PC-9 (cell line): ENCODE measurements at places on chromosomes 3 and 15. TPM values are rescaled to one million over a fixed set of nuclear protein-coding genes. Genes with fewer than 3 reads are reported as not detected.

GRCh38 chr3:50314342-50314741 lies 8.2 kb downstream of the HYAL2 start:
- peaks cover 47% of the 10 kb centered on the region for H3K4me1 ChIP-seq
- no peak overlapping the region for H3K27ac ChIP-seq
- H3K27me3 ChIP-seq, result no peaks in the 10 kb centered on the region
- H3K4me3 ChIP-seq, result no peak overlapping the region
- H3K36me3 ChIP-seq, result peaks cover 4% of the 10 kb centered on the region; the same call in 1 of the 2 replicates
- DNase-seq, result no peak

DNA sequence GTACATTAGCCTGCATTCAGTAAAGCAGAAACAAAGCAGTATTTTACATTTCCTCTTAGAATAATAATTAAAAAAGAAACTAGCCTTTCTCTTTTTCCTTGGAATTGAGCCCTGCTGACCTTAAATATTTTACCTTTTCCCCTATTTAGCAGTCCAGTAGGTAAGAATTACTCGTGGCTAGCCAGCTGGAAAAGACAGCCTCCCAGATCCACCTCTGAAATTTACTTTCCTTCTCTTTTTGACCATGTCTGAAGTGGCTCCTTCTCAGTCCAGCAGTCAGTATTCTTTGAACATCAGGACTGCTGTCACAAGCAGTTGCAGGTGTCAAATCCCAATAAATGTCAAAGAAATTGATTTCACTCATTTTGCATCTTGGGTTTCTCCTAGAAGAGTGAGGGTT lies 311.5 kb upstream of the DCBLD2 start:
- H3K4me3 ChIP-seq, result no peak overlapping the region
- no peaks in the 10 kb centered on the region for H3K36me3 ChIP-seq
- no peak for DNase-seq
- H3K4me1 ChIP-seq, result no peaks in the 10 kb centered on the region

DNA sequence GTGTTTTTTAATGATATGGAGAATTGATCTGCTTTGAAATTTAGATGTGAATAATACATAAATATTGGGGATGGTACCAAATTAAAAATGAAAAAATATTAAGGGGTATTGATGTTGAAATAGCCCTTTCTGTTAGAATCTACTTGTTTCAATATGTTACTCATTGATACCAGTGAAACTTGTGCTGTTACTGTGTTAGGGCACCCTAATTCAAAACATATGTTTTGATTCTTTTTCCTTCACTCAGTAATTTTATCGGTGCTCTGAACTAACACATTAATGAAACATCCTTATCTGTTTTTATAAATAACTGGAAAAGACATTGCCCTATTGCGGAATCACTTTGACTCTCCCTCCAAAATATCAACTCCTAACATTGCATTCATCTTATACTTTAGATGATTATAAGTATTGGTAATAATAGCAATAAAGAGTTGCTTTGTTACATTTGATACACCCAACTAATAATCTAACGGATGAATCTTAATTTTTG lies 52.0 kb upstream of the CCNB2 start:
- no peak for DNase-seq
- no peaks in the 10 kb centered on the region for H3K27me3 ChIP-seq
- H3K4me3 ChIP-seq, result no peak overlapping the region
- H3K27ac ChIP-seq, result no peak overlapping the region
- H3K36me3 ChIP-seq, result peaks cover 3% of the 10 kb centered on the region; the same call in 1 of the 2 replicates
- no peaks in the 10 kb centered on the region for H3K4me1 ChIP-seq

GRCh38 chr3:62686503-62687294 lies 188.5 kb downstream of the CADPS start:
- H3K27me3 ChIP-seq, result no peaks in the 10 kb centered on the region
- no peak overlapping the region for H3K4me3 ChIP-seq
- DNase-seq, result no peak
- no peaks in the 10 kb centered on the region for H3K36me3 ChIP-seq
- H3K27ac ChIP-seq, result no peak overlapping the region

GRCh38 chr3:13874891-13875290 lies 5.0 kb downstream of the WNT7A start:
- H3K4me3 ChIP-seq, result no peak overlapping the region
- no peak for DNase-seq
- H3K4me1 ChIP-seq, result peaks cover 22% of the 10 kb centered on the region
- no peaks in the 10 kb centered on the region for H3K27me3 ChIP-seq
- no peak overlapping the region for H3K27ac ChIP-seq
- peaks cover 30% of the 10 kb centered on the region for H3K36me3 ChIP-seq

DNA sequence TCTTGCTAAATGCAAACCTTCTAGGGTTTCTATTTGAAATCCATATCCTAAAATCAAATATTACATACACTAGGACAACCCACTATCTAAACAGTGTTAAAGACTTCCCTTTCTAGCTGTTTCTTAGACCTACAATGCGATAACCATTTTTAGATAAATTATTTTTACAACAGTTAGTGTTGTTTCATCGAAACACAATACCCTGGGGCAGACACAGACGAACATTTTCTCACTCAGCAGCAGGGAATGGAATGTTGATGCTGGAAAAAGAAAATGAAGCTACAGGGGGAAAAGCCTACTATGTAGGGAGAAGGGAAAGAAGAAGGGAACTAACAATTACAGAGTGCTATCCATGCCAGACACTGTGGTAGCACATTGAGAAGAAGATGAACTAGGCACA lies 6.0 kb upstream of the HERC1 start:
- H3K27ac ChIP-seq, result no peak overlapping the region
- H3K36me3 ChIP-seq, result no peaks in the 10 kb centered on the region
- no peak overlapping the region for H3K4me3 ChIP-seq
- no peaks in the 10 kb centered on the region for H3K27me3 ChIP-seq
- DNase-seq, result no peak

DNA sequence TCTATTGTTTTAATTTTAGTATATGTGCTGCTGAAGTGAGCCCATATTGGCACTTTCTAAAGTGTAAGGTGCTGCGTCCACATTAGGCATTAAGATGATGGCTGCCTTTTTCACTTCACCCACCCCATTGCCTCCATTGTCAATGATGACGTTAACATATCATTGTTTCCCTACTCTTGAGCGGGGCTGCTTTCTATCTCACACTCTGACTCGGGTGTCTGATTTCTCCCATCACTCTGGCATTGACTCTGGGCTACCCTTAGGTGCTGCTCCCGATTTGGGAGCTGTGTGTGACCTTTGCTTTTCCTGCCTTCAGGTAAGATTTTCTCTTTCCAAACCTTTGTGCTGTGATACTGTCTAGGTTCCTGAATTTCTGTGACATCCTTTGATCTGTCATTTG lies 28.8 kb downstream of the CGNL1 start:
- H3K27ac ChIP-seq, result no peak overlapping the region
- DNase-seq, result no peak
- H3K36me3 ChIP-seq, result no peaks in the 10 kb centered on the region
- no peaks in the 10 kb centered on the region for H3K4me1 ChIP-seq
- no peaks in the 10 kb centered on the region for H3K27me3 ChIP-seq

- no peak overlapping the region for H3K4me3 ChIP-seq
- H3K27ac ChIP-seq, result 0 out of 2 replicates have a peak overlapping the region, but pooled peaks have one; percentile 2
- H3K36me3 ChIP-seq, result no peaks in the 10 kb centered on the region
- no peaks in the 10 kb centered on the region for H3K27me3 ChIP-seq
- peak; percentile 66 for DNase-seq
Measured at GRCh38 chr3:174776123-174776522, 83.0 kb upstream of the NAALADL2 start.

- peaks cover 39% of the 10 kb centered on the region for H3K27me3 ChIP-seq
- no peak overlapping the region for H3K27ac ChIP-seq
- H3K36me3 ChIP-seq, result no peaks in the 10 kb centered on the region
- DNase-seq, result no peak
- no peak overlapping the region for H3K4me3 ChIP-seq
- H3K4me1 ChIP-seq, result no peaks in the 10 kb centered on the region
Measured at GRCh38 chr15:98452238-98452637, 196.1 kb upstream of the IGF1R start.

GRCh38 chr15:37773111-37773860 lies 161.2 kb upstream of the TMCO5A start:
- H3K36me3 ChIP-seq, result no peaks in the 10 kb centered on the region
- no peaks in the 10 kb centered on the region for H3K4me1 ChIP-seq
- DNase-seq, result no peak

DNA sequence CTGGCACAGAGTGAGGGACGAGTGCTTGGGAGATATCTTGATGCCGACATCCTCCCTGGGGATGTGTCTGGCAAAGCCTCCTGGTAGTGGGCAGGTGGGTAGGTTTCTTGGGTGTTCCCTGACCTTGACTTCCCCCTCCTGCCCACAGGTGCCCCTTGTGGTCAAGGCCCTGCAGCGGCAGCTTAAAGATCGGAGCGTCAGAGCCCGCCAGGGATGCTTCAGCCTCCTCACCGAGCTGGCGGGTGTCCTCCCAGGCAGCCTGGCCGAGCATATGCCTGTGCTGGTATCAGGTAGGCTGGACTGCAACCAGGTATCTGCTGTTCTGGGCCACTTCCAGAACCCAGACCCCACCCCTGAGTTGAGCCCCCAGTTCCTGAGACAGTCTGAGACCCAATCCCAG lies 19.2 kb downstream of the CAND2 start:
- H3K27me3 ChIP-seq, result no peaks in the 10 kb centered on the region
- no peak overlapping the region for H3K27ac ChIP-seq
- no peaks in the 10 kb centered on the region for H3K36me3 ChIP-seq
- H3K4me3 ChIP-seq, result no peak overlapping the region

DNA sequence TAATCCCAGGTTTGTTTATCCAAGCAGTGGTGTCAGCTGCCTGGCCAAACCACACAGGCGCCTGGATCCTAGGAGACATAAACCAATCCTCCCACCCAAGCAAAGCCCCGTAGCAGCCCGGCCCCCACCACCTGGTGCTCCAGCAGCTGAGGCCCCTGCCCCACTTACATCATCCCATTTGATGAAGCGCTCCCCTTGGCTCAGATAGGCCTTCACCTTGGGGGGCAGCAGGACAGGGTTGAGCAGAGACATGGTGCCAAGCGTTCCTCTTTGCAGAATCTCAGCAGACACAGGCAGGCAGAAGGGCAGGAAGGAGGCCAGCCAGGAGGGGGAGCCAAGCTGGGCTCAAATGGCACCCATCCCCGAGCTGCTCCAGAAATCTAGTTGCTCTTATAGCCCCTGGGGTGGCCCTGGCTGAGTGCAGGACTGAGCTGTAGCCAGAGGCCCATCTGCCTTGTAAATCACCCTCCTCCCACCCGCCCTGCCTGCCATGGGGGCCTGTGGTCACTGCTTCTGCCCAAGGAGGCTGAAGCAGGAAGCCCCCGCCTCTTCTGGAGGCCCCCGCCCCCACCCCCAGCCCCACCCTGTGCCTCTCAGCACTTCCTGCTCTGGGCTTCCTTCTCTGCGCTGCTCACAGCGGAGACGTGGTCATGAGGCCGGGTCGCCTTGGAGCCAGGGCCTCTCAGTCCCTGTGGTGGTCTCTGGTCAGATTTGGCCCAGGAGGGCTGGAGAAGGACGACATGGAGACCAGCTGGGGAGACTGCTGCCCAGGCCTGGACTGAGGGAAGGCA lies at the start of gene PLCB2:
TSS of gene PLCB2 (minus strand) at position 515 of the 791 bp plus-strand sequence. CDS start at position 252, 263 bp downstream.
- no peaks in the 10 kb centered on the region for H3K27me3 ChIP-seq
- H3K36me3 ChIP-seq, result no peaks in the 10 kb centered on the region
- DNase-seq, result no peak
- no peak within 1 kb of the TSS for H3K4me3 ChIP-seq
- H3K4me1 ChIP-seq, result no peaks in the 10 kb centered on the region

GRCh38 chr3:10561162-10561945 lies 56.0 kb upstream of the ATP2B2 start:
- H3K27me3 ChIP-seq, result peaks cover 66% of the 10 kb centered on the region
- no peaks in the 10 kb centered on the region for H3K36me3 ChIP-seq
- no peak for DNase-seq
- no peak overlapping the region for H3K4me3 ChIP-seq
- H3K4me1 ChIP-seq, result no peaks in the 10 kb centered on the region

GRCh38 chr15:90177012-90177411 lies 24.1 kb upstream of the SEMA4B start:
- no peaks in the 10 kb centered on the region for H3K36me3 ChIP-seq
- no peaks in the 10 kb centered on the region for H3K4me1 ChIP-seq
- no peak for DNase-seq
- H3K4me3 ChIP-seq, result no peak overlapping the region
- no peaks in the 10 kb centered on the region for H3K27me3 ChIP-seq

- peaks cover 5% of the 10 kb centered on the region; the same call in 1 of the 2 replicates for H3K27me3 ChIP-seq
- DNase-seq, result no peak
- H3K36me3 ChIP-seq, result no peaks in the 10 kb centered on the region
- no peak overlapping the region for H3K4me3 ChIP-seq
- H3K27ac ChIP-seq, result no peak overlapping the region
Measured at GRCh38 chr15:26872206-26872605, 5.3 kb downstream of the GABRA5 start.

DNA sequence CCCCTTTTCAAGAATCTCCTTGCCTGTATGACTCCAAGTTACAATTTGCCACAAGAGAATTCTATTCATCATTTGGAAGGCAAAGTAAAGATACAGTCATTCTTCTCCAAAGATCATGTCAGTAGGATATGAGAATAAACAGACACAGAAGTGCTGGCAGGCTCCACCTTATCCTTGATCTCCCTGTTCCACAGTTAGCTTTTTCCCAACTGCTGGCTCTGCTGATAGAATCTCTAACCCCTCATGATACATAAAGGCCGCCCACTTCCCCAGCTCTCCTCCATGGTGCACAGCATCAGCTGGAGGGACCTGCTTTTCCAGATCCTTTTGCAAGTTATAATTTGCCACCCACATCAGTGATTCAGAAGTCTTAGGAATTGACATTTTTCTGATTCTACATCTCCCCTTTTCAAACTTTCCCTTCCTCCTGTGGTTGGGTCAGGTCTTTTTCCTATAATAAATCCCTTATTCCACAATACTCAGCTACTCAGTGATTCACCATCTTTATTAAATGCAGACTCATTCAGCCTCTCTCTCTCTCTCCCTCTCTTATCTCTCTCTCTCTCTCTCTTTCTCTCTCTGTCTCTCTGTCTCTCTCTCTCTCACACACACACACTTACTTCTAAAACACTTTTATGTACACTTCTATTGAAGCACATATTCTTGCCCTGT lies 465.4 kb downstream of the GBE1 start:
- H3K4me1 ChIP-seq, result no peaks in the 10 kb centered on the region
- H3K4me3 ChIP-seq, result no peak overlapping the region
- no peaks in the 10 kb centered on the region for H3K27me3 ChIP-seq
- no peaks in the 10 kb centered on the region for H3K36me3 ChIP-seq
- no peak for DNase-seq

GRCh38 chr15:101676921-101677329 lies 24.7 kb upstream of the TM2D3 start:
- DNase-seq, result no peak
- no peak overlapping the region for H3K4me3 ChIP-seq
- no peak overlapping the region for H3K27ac ChIP-seq
- no peaks in the 10 kb centered on the region for H3K4me1 ChIP-seq
- H3K27me3 ChIP-seq, result no peaks in the 10 kb centered on the region
- no peaks in the 10 kb centered on the region for H3K36me3 ChIP-seq

The GBE1 gene
- 23.1 and 31.2 TPM in 2 replicates for total RNA-seq

The ZMAT3 gene
- total RNA-seq, result 5.9 and 7.2 TPM in 2 replicates

The LRRC2 gene
- 0.08 and 0.22 TPM in 2 replicates for total RNA-seq

The CDHR4 gene
- 2.0 and 3.5 TPM in 2 replicates for total RNA-seq

The TNFSF10 gene
- total RNA-seq, result 18.3 and 21.4 TPM in 2 replicates

The MYRIP gene
- total RNA-seq, result not detected in 2 replicates

The CTXND1 gene
- not detected in 2 replicates for total RNA-seq

The PTH1R gene
- not detected in 2 replicates for total RNA-seq

The ADPRH gene
- 1.4 and 1.6 TPM in 2 replicates for total RNA-seq
